NCI-H460 (cell line): ENCODE measurements at places on chromosomes 3 and 15. TPM values are rescaled to one million over a fixed set of nuclear protein-coding genes. Genes with fewer than 3 reads are reported as not detected.

TMEM158 gene
- 22.1 and 27.1 TPM in 2 replicates for total RNA-seq

KLHDC8B gene
- total RNA-seq: 1.8 and 2.4 TPM in 2 replicates

WWTR1 gene
- 43.1 and 48.2 TPM in 2 replicates for total RNA-seq

TEX55 gene
- not detected in 2 replicates for total RNA-seq

RASGRF1 gene
- total RNA-seq: not detected in 2 replicates

RHCG gene
- total RNA-seq: 0.59 and 0.78 TPM in 2 replicates

ZBTB47 gene
- 1.5 TPM in 2 replicates for total RNA-seq

PLA2G4E gene
- not detected in 2 replicates for total RNA-seq

ISG20 gene
- 253 and 263 TPM in 2 replicates for total RNA-seq

ZFAND6 gene
- total RNA-seq: 81.4 and 91.6 TPM in 2 replicates

ARHGAP31 gene
- 1.2 and 1.4 TPM in 2 replicates for total RNA-seq

CPLX3 gene
- 0.07 TPM in 1 of 2 replicates, not detected in the other for total RNA-seq

PPP1R14D gene
- not detected in 2 replicates for total RNA-seq

GOLGA6L1 gene
- not detected in 2 replicates for total RNA-seq

GP5 gene
- total RNA-seq: not detected in 2 replicates

FEZF2 gene
- total RNA-seq: not detected in 2 replicates

CYP19A1 gene
- 0.61 and 0.79 TPM in 2 replicates for total RNA-seq

CLEC3B gene
- 0.12 TPM in 1 of 2 replicates, not detected in the other for total RNA-seq
